ENCODE measurements at places on chromosomes 11 and 22.

DNA sequence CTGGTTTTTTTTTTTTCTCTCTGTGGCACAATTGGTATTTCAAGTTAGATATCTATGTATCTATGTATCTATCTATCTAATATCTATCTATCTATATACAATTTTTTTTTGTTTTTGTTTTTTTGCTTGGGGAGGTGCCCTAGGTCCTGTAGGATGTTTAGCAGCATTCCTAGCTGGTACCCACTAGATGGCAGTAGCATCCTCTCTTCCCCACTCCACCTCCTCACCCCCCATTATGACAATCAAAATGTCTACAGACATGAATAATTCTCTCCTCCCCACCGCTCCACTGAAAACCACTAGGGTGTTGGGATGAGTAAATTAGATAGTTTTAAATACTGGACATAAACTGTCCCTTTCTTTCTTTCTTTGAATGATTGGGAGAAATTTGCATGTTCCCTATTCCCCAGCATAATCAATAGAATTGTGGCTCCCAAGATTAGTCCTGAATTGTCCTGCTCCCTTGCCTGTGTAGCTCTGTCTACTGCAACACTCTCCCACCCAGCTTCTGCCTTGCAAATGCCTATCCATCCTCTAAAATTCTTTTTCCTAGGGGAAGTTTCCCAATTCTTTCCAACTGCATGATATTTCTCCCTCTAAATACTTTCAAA lies 1152.4 kb downstream of the LRRC4C start:
- DNase-seq = peak; percentile 69

- DNase-seq = no peak
Measured at GRCh38 chr11:119202554-119202953, 3.6 kb upstream of the CBL start.

- DNase-seq = no peak
Measured at GRCh38 chr22:37054056-37054395, 2.5 kb downstream of the KCTD17 start.

GRCh38 chr11:7004482-7004881 lies 15.7 kb downstream of the ZNF214 start:
- DNase-seq = peak; percentile 78

DNA sequence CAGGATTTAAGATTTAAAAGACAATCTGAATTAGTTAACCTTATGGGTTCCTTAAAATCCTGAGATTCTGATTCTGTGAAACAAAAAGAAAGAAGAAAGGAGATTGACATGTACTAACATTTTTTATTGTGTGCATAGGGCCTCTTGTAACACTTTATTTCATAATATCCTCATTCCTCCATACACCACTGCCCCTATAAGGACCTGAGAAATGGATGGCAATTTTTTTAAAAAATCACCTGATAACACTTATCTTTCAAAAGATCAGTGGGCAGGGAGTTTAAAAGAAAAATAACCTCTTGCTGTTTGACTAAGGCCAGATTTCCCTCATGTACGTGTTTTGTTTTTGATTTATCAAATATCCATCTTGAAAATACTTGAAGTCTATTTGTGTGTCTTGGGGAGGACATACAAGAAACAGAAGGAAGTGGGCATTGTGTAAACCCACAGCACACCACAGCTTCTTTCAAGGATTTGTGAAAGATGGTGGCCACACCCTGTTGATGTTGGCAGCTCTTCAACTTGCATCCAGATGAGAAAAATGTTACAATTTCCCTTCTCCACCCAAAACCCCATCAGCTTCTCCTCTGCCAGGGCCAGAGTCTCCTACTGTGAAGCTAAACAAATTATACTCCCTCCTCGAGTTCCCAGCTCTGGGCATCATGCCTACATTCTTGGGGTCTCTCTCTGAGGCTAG lies 35.0 kb upstream of the MPEG1 start:
- peak; percentile 34 for DNase-seq

DNA sequence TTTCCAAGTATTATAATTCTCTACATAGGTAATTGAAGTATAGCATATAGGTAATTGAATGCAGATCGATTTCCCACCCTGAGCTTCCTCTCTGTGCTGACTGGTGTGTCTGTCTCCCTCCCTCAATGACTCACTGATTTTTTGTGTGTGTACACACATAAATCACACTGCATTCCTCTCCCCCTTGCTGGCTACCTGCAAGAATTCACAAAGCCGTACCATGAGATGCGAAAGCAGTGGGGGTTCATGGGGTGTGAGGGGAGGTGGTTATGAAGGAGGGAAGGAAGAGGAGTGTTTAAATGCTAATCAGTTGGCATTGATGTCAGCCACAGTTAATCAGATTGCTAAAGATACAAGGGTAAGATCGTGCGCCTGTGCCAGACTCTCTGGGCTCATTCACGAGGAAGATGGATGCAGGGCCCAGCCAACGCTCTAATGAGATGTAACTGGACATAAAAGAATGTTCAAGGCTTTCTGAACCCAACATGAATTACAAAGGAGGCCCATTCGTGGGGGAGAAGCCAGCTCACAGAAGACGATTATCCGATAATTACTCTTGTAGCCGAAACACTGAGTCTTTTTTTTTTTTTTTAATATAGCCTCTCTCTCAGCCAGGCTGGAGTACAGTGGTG lies 107.4 kb downstream of the SEZ6L start:
- no peak for DNase-seq

GRCh38 chr11:61555051-61555969 lies 25.6 kb downstream of the SYT7 start:
- DNase-seq = no peak

GRCh38 chr22:36332623-36333332 lies 55.0 kb downstream of the MYH9 start:
- DNase-seq = peak; percentile 96

GRCh38 chr22:42217752-42218280 lies 52.6 kb downstream of the TCF20 start:
- DNase-seq = no peak

GRCh38 chr11:109735128-109735527 lies 313.1 kb downstream of the C11orf87 start:
- DNase-seq = no peak

GRCh38 chr11:112627588-112628045 lies 333.6 kb upstream of the NCAM1 start:
- no peak for DNase-seq

DNA sequence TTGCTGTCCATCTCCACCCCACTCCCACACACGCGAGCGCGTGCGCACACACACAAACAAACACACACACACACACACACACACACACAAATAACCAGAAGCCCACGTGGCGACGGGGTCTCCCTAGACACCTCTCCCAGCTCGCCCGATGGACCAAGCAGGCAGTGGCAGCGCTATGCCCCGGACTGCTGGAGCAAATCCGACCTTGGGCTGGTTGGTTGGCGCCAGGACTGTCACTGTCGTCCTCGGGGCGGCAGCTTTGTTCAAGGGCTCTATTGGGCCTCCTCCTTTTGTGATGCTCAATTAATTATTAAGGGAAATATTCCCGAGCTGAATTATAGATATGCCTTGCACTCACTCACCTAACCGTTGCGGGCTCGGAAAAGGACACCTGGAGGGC lies 1.7 kb upstream of the KCNA4 start:
- no peak for DNase-seq

GRCh38 chr11:65416341-65416824 lies 6.2 kb upstream of the NEAT1 start:
- DNase-seq = peak; percentile 80

GRCh38 chr11:87290304-87290922 lies 252.7 kb downstream of the TMEM135 start:
- peak; percentile 63 for DNase-seq

GRCh38 chr22:46089426-46090035 lies 60.8 kb upstream of the PPARA start:
- no peak for DNase-seq

DNA sequence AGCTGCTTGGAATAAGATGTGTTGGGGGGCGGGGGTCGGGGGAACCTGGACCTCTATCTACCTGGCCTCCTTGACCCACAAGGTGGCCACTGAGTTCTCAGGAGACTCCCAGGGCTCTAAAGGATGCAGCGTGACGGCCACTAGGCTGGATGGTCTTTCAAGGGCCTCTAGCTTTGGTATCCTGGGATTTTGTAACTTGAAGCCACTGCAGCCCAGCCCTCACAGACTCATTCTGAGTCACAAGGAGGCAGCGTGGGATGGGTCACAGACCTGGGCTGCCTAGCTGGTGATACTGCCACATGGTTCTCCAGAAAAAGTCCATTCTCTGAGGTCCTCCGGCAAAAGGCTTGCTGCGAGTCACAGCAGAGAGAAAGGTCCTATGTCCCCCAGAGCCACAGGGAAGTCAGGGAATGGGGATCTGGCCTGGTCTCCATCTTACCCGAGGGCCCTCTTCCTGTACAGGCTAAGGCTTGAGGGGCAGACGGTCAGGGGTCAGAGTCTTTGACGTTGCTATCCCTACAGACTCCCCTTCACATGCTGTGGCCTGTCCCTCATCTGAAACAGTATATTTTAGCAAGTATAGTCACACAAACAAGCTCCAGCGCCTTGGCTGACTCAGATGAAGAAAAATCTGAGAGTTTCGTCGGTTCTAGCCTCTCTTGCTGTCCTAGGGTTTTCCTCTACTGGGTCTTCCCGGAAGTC lies 52.4 kb downstream of the KCNC1 start:
- peak; percentile 96 for DNase-seq

- no peak for DNase-seq
Measured at GRCh38 chr22:19105456-19105855, 16.8 kb downstream of the DGCR2 start.

- DNase-seq = no peak
Measured at GRCh38 chr22:19349778-19350475, 58.4 kb upstream of the CLTCL1 start.

DNA sequence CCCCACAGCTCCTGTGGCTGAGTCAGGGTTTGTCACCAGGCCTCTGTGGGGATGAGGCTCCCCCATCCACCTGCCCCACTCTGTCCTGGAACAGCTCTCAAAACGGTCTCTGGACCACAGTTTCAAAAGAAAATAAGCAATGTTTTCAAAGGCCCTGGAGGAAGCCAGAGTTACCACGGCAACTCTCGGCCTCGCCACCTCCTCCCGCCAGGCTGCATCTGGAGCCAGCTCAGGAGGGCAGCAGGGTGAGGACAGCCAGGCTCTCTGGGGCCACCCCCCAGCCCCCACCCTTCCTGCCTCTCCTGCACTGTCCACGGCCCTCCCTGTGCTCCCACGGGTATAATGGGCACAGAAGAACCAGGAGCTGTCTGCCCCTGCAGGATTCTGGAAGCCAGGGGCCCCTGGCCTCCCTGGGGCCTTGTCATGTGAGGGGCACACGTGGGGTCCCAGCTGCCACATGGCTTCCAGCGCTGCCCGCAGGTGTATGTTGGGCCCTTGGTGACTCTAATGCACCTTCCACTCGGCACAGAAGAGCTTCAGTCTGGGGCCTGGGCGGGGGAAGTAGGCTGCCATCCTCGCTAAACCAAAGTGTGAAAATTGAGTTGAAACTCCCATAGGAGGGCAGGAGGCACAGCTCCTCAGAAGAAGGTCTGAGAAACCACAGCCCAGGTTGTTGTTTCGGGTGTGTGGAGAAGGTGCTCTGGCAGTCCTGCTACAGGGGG lies 10.3 kb downstream of the CD81 start:
- no peak for DNase-seq

DNA sequence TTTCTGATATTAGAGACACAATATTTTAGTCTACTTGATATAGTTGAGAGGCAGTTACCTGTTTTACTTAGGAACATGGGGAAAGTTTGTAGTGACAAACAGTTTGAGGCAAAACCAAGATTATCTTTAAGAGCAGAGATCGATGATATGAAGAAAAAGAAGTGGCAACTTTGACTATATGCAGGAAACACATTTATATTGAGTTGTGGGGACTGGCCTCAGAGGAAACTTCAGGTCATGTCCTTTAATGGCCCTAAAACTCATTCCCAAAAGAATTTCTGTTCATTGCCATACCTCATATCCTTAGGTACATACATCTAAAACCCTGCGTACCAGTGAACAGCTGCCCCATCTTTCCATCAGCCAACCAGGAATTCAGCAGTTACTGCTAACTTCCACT lies 4.5 kb downstream of the HBG1 start:
- DNase-seq = no peak

DNA sequence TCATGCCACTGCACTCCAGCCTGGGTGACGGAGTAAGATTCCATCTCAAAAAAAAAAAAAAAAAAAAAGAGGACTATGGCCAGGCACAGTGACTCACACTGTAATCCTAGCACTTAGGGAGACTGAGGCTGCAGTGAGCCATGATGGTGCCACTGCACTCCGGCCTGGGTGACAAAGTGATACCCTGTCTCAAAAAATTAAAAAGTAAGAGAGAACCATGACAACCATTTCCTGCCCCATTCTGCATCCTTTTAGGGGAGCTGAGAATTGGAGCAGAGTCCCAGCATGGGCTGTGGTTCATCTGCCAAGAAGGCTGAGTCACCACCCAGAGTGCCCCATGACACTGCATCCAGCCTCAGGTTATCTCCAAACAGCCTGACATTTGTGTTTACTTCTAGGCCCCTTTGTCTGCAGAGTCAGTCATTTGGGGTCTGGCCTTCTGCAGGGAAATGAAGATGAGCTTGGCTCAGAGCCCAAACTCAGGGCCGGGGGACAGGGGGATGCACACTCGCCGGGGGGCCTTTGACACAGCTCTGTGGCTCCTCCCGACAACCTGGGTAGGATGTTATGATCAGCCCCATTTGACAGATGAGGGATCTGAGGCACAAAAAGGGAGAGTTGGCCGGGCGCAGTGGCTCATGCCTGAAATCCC lies 4.7 kb downstream of the CSDC2 start:
- DNase-seq = peak; percentile 79

DNA sequence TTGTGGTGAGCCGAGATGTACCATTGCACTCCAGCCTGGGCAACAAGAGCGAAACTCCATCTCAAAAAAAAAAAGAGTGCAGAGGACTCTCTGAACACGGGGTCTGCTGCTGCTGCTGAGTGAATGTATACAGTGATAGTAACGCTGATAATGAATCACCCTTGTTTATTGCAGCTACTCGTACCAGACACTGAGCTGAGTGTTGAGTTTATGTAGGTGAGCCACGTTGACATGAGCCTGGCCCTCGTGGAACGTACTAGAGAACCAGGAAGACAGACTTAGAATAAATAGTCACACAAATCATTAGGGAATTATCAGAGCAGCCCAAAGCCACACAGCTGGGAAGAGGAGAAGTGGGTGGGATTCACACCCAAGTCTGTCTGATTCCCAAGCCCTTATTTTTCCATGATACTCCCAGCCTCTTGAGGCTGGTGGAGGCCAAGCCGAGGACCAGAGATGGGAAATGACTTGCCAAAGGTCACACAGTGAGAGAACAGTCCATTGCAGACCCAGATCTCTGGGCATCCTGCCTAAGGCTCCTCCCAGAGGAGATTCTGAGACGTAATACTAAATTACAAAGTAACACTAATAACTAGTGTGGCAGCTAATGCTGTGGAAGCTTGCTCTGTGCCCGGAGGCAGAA lies 34.8 kb downstream of the MB start:
- DNase-seq = no peak

DNA sequence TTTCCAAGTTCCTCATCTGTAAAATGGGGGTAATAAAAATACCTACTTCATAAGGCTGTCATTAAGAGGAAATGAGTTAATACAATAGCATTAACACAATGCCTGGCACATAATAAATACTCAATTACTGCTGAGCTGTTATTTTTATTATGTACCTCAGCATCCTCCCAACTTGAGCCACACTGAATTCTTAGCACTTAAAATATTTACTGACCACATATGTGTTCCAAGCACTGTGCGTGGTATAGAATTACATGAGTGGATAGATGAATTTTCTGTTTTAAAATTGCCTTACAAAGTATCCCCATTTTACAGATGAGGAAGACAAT lies 139.0 kb upstream of the TIMP3 start:
- DNase-seq = no peak
